Trophoblast cell (in vitro differentiated cells and primary cell): ENCODE measurements at places on chromosomes 2 and 18.
A peak's percentile ranks its signal among the peaks of the same experiment; 100 is the strongest.

GRCh38 chr2:28506112-28506910 lies 10.5 kb downstream of the PLB1 start:
- DNase-seq = peak; percentile 3

DNA sequence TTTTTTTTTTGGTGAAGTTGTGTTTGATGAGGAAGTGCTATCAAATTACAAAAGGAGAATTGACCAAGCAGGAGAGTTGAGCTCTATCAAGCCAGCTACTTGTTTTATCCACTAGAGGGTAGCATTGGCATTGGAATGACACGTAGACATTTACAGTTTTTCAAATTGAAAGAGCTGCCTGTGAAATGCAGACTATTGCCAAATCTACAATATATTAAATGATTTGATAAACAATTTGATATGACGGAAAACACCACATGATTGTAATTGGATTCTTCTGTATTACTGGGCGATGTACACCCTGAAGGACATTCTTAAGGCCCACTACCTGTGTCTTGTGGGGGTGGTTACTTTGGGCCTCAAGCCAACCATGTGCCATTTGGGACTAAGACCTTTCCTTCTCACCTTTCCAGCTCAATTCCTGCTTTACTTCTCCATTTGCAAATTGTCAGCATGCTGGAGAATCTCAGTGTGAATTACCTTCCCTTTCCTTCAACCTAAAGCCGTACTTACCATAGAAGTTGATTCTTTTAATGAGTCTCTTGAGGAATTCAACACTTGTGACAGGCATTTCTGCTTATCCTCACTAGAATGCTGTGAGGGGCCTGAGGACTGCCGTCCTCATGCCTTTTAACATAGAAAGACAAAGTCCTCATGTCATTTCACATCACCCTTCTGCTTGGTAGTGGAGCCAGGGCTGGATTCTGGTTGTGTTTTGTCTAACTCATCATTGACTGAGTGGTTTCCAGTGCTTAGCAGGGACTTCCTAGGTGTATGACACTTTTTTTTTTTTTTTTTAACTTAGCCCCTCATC lies 134.8 kb upstream of the THUMPD2 start:
- peak; percentile 80 for DNase-seq

- DNase-seq = no peak
Observed at GRCh38 chr2:149826471-149827125, 239.0 kb upstream of the MMADHC start.

GRCh38 chr2:15668611-15669305 lies 77.1 kb downstream of the DDX1 start:
- peak; percentile 57 for DNase-seq

- DNase-seq = no peak
Observed at GRCh38 chr2:10373931-10374330, 71.2 kb downstream of the HPCAL1 start.

GRCh38 chr2:119028327-119029174 lies 86.6 kb downstream of the MARCO start:
- DNase-seq = peak; percentile 66

DNA sequence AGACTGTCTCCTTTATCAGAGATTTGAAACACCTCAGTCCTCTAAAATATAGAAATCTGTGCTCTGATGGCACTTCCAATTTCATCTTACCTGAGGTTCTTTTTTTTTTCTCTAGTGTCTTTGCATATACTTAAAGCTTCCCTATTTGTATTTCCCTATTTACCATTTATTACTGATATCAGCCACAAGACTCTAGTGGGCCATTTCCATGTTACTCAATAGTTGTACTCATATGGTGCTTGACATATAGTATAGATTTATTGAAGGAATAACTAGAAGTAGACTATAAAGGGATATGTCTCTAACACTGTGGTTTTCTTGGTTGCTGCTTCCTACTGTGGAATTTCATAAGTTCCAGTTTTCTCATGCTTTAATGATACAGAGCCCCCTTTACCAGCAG lies 3.0 kb downstream of the RBM45 start:
- DNase-seq = no peak

- no peak for DNase-seq
Observed at GRCh38 chr2:224561234-224562005, 23.7 kb downstream of the CUL3 start.

GRCh38 chr2:143258126-143258892 lies 129.1 kb downstream of the ARHGAP15 start:
- no peak for DNase-seq
